ENCODE measurements at places on chromosomes 4 and X.

- no peak for DNase-seq
Measured at GRCh38 chr4:54139332-54139731, 39.4 kb downstream of the GSX2 start.

DNA sequence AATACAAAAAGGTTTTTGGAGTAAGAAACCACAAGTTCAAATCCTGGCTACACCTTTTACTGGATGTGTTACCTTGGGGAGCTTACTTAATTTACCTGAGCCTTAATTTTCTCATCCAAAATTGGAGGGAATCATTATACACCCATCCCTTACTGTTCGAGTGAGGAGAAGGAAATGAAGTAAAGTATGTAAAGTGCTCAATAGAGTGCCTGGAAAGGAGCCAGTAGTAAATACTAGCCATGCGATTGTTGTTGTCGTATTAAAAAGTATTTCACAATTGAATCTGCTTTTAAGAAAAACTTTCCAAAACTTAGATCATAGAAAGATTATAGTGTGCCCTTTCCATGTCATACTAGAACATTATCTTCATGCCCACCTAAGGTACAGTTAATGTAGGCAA lies 124.5 kb downstream of the ATXN3L start:
- no peak for DNase-seq

GRCh38 chrX:19361701-19362100 lies 18.0 kb downstream of the PDHA1 start:
- no peak for DNase-seq

GRCh38 chr4:93960450-93960849 lies 131.9 kb downstream of the ATOH1 start:
- DNase-seq = no peak

- DNase-seq = no peak
Measured at GRCh38 chrX:100407147-100407783, 2.8 kb downstream of the PCDH19 start.

GRCh38 chr4:54440394-54441136 lies 211.5 kb downstream of the PDGFRA start:
- no peak for DNase-seq

GRCh38 chr4:183870997-183871396 lies 34.1 kb upstream of the STOX2 start:
- no peak for DNase-seq

- DNase-seq = no peak
Measured at GRCh38 chr4:52983563-52984303, 121.6 kb downstream of the RASL11B start.

DNA sequence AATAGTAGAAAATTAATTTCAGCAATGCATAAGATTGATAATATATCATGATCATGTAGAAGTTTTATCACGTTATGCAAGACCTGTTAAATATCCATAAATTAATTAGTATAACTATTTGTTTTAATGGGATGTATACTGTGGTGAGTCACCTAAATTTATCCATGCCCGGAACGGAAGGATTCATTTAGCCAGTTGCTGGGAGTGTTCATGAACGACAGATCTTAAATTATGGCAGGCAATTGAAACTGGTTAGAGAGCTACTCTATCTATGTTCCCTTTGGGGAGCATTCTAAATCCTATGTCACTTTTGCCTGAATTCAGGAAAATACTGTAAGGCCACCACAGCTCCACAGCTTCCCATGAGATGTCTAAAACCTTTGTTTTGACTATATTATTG lies 1950.5 kb upstream of the AGA start:
- no peak for DNase-seq
